ENCODE measurements at places on chromosomes 6 and 20.

DNA sequence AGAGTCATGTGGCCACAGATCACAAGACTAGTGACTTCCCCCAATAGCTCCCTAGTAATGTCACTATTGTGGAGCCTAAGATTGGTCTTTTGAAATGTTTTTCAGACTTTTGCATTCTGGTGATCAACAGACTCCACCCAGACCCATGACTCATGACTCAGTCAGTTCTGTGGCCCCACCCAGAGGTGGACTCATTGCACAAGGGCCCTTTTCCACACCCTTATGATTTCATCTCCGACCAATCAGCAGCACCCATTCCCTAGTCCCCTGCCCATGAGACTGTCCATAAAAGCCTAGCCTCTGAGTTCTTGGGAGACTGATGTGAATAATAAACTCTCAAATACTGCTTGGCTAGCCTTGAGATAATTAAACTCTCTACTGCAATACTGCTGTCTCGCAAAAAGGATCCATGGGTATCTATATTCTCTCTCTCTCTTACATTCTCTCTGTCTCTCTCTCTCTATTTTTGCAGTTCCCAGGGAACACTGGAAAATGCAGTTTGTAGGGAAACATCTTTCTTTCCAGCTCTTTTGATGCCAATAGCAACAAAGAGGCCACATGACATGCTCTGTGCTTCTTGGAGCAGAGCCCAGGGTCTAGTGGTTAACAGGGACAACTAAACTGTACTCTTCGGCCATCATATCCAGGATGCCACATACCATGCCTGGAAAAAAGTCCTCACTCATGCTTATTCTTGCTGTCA lies 71.3 kb upstream of the IYD start:
- peak; percentile 38 for DNase-seq

DNA sequence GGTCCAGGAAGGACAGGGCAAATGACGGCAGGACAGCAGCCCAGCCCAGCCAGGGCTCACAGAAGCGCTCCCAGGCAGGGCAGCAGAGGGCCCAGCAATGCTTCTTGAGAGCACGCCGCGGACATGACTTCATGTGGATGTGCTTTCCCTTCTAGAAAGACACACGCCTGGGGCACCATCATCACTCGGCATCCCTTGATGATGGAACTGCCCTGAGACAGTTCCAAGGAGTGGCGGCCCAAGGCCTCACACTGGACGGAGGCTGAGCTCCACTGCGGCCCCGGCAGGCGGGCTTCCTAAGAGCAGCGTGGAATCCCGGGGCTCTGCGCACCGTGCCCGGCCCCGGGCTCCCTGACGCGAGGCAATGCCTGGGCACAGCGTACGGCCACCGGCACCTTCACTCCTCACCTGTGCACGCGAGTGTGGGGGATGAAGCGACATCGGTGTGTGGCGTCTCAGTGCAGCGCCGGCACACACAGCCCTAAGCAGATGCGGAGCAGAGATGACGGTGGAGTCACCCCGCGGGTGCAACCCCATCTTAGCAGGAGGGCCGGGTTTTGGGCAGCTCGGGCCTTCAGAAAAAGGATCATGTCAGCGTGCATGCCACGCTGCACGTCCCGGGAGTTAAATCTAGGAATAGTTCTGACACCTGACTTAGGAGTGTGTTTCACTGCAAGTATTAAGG lies 86.6 kb downstream of the THBS2 start:
- DNase-seq, result no peak

GRCh38 chr6:30725713-30726505 lies 5.8 kb downstream of the TUBB start:
- peak; percentile 72 for DNase-seq

DNA sequence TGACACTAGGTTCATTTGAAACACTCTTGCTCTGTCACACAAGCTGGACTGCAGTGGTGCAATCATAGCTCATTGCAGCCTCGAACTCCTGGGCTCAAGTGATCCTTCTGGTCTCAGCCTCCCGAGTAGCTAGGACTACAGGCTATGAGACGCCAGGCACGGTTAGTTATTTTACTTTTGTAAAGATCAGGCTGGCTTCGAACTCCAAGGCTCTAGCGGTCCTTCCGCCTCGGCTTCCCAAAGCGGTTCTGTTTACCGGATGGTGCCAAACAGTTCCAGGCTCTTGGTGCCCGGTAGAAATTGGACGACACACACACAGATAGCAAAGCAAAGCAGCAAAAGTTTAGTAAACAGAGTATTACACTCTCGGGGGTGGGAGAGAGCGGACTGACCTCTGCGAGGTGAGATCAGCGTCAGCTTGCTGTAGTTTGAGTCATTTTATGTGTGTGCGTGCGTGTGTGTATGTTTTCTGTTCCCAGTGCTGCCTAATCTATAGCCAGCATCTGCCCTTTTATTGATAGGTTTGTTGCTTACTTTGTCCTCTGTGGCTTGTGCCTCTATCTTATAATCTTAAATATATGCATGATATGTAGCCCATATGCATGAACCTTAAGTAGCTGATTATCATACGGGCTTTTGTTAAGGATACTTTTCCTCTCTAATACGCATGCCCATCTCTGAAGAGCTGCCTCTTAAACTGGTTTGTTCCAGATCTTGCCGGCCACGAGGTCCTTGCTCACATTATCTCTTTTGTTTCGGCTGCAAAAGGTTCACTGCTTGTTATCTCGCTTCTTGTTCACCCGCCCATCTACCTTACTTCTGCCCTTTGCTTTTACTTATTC lies 75.2 kb downstream of the OR2B2 start:
- peak; percentile 96 for DNase-seq

GRCh38 chr20:13101706-13102105 lies 92.9 kb downstream of the SPTLC3 start:
- DNase-seq, result no peak

- no peak for DNase-seq
Measured at GRCh38 chr6:169344750-169345065, 91.1 kb upstream of the THBS2 start.

GRCh38 chr20:4603724-4604123 lies 118.0 kb upstream of the PRND start:
- DNase-seq, result no peak

DNA sequence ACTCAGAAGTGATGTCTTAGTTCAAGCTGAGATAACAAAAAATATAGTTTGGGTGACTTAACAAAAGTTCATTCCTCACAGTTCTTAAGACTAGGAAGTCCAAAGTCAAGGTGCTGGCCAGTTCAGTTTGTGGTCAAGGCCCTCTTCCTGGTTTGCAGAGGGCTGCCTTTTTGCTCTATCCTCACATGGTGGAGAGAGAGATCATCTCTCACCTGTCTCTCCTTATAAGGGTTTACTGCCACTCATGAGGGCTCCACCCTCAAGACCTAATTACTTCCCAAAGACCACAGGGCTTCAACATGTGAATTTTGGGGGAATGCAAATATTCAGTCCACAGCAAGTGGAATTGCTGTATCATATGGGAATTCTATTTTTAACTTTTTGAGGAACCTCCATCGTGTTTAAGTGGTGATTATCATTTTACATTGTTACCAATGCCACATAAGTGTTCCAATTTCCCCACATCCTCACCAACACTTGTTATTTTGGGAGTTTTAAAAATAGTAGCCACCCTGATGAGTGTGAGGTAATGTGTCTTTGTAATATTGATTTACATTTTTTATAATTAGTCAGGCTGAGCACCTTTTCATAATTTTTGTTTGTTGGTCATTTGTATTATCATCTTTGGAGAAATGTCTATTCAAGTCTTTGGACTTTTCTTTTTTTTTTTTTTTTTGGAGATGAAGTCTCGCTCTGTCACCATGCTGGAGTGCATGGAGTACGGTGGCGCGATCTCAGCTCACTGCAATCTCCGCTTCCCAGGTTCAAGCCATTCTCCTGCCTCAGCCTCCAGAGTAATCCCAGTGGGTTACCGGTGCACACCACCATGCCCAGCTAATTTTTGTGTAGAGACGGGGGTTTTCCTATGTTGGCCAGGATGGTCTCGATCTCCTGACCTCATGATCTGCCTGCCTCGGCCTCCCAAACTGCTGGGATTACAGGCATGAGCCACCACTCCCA lies 112.2 kb downstream of the SESN1 start:
- no peak for DNase-seq

- no peak for DNase-seq
Measured at GRCh38 chr6:137002505-137002904, 42.3 kb downstream of the IL20RA start.

DNA sequence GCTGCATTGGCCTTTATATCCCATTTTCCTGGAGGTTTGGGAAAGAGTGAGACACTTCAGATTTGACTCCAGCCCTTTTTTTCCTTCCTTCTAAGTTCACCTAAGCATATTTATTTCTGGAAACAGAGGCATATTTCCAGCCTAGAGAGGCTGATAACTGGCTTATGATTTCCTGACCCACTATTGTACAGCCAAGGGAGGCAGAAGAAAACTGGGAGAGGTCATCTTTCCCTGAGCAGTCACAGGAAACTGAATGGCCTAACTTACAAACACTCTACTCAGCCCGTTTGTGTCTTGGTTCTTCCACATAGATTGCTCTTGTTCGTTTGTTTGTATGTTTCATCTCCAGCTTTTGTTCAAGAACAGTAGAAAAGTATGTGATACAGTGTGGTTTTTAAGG lies 64.2 kb upstream of the LTV1 start:
- DNase-seq, result no peak

DNA sequence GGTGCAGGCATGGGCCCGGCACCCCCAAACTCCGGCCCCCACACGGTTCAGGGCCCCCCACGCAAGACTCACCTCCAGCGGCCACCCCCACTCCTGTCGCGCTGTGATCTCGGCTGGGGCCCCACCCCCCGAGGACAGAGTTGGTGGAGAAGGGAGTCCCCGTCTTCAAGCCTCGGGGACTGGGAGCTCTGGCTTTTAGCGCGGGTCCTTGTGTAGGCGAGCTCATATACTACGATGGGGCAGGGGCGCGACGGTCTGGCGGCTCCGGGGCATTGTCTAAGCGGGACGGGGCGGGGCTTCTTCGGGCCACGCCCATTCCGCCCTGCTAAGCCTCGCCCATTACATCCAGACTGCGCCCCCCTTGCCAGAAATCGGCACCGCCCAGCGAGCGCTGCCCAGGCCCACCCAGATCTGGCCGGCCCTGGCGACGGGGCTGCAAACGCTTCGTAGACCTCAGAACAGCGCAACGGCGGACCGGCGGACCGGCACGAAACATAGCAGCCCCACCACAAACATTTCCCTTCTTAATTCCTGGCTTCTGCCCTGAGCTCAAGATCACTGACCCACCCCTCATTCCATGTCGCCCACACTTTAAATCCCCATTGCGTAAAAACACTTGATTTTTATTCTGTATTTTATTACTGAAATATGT lies 1.0 kb upstream of the DDAH2 start:
- DNase-seq, result peak; percentile 90

DNA sequence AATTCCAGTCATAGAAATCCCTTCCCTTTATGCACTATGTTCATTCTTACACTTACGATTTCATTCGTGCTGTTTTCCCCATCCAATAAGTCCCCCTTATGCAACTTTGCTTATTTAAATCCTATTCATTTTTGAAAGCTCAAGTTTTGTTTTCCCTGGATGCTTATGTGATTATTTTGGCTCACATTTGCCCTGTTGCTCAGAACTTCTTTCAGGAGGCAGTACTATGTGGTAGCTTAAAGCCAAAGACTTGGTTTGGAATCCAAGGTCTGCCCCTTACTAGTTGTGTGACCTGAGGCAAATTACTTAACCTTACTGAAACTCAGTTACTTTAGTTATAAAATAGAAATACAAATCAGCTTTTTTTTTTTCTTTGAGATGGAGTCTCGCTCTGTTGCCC lies 59.6 kb downstream of the MOXD1 start:
- DNase-seq, result no peak

DNA sequence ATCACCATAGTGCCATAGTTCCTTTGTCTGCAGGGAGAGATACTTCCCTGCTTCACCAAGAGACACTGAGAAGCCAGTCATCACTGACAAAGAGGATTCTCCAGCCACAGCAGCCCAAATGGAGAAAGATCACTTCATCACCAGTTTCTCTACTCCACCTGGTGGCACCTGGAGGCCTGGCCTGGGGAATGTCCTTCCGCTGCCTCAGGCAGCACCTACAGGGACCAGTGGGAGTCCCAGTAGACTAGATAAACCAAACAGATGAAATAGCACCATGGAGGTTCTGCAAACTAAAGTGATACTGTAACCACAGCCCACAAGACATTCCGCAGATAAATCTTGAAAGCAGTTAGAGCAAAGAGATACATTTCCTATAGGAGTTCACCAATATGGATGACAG lies 266.5 kb downstream of the C6orf118 start:
- DNase-seq, result no peak

- peak; percentile 86 for DNase-seq
Measured at GRCh38 chr20:22389836-22390542, 194.4 kb downstream of the FOXA2 start.

DNA sequence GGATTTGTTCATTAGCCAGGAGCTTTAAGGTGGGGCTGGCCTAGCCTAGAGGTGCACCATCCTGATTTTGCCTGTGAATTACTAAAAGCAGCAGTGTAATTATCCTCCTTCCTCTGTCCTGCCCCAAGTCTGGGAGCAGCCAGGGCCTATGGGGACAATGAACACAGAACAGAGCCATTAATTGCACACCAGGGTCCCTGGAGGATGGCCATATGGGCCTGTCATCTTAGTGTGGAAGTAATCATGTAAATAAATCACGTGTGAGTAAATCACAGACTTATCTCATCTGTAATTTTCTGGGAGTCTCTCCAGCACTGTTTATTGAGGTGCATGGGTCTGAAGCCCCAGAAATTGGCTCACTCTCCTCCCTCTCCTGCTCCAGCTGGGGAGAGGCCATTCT lies 176.3 kb downstream of the LRFN2 start:
- DNase-seq, result no peak
